Astrocyte of the hippocampus (primary cell): ENCODE measurements at places on chromosomes 7 and 10.

GRCh38 chr10:97788552-97789442, 17.0 kb upstream of the SFRP5 start:
- peak; percentile 32 for DNase-seq

- DNase-seq = peak; percentile 92
These were observed 478.0 kb downstream of the KCNMA1 start for GRCh38 chr10:77159538-77160110.

GRCh38 chr10:93383562-93383981, 98.6 kb downstream of the MYOF start:
- DNase-seq = peak; percentile 85

DNA sequence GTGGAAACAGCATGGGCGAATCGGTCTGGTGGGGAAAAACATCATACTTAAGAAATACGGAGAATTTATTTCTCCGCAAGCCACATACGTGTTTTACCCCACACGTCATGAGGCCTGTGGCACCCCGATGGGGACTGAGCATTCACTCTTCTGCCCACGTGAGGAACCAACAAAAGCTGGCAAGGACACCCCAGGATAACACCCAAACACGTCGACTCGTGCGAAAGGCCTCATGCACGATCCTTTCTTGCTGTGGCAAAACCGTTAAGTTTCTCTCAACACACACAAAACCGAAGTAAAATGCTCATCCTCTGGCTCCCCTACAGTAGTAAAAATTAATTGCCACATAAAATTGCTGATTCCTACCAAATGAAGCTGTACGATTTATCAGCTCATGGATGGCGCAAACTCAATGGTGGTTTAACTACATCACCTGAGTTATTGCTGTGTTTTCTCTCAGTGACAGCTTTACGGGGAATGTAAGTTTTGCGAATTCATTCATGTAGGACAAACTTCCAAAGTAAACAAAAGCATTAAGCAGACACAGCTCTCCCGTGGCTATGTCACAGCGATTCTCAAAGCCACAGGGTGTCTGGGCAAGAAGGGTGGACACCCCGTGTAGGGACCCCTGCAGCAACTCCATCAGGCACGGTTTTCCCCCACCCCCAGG, 97.0 kb downstream of the CTBP2 start:
- no peak for DNase-seq
